Right ventricle myocardium superior (tissue), 1 donor: ENCODE measurements at places on chromosomes 3 and 15. TPM values are rescaled to one million over a fixed set of nuclear protein-coding genes. Genes with fewer than 3 reads are reported as not detected.

GABRR3 gene
- total RNA-seq = not detected

DNA sequence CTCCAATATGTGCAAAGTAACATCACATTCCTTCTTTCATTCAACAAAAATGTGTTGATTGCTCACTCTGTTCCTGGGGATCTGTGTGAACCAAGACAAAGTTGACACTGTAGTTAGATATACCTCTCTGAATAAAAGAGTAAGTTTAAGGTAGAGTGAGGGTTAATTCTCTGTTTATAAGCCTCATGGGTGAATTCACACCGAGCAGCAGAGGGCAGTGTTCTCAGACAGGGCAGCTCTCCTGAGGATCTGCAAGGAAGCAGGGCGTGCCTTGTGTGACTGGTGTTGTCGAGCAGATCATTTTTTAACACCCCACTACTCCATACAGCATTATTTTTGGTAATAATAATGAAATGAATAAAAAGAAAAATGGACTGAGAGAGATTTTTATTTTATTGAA lies 34.4 kb downstream of the PAQR9 start:
- DNase-seq = peak; percentile 56

FGD5 gene
- total RNA-seq = 15.2 TPM

GRCh38 chr3:12178091-12178820 lies 19.5 kb upstream of the TIMP4 start:
- peak; percentile 77 for DNase-seq

TM6SF1 gene
- total RNA-seq = 6.8 TPM

DNA sequence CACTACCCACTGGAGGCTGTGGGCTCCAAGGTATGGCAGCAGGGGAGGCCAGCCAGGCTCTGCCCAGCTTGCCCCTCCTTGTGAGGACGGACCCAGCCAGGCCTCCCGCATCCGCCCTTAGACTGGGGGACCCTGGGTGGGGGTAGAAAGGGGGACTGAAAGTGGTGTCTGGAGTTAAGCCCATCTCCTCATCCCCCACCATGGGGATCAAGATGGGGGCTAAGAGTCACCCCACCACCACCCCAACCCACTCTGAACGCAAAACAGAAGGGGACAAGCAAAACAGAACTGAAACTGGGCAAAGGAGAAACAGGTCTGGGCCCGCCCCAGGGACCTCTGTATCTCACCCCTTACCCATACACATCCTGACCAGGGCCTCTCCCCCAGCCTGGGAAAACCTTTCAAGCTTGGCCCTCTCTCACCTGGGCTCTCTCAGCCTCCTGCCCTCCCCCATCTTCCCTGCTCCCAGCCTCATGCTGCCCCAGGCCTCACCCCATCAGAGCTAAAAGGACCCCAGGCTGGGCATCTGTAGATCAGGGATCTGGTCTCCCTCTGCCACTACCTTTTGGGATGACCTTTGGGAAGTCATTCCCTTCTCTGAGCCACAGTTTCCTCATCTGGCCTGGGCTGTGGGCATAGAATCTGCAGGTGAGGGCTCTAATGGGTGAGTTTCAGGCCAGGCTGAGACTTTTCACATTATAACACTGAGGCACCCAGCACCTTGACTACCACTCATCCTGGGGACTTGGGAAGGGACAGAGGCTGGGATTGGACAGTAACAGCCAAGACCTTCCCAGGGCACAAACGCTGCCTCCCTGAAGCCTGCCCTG lies 30.0 kb upstream of the CYP11A1 start:
- no peak for DNase-seq

DNA sequence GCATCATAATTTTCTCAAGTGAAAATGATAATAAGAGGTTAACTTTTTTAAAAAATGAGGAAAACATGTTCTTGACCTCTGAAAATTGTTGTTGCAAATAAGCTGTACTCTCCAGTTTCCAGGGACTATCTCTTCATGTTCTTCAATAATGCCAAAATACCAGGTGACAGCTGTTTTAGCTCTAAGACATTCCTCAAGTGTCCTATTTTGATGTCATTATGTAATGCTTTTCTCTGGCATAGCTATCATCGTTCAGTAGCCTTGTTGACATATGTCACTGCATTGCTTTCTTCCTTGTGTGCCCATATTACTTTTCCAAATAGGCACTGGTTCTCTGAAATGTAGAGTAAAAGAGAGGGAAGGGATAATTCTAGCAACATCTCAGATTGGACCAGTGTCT lies 5.7 kb upstream of the FILIP1L start:
- no peak for DNase-seq

GRCh38 chr15:44094781-44095180 lies 100.3 kb downstream of the FRMD5 start:
- no peak for DNase-seq

- no peak for DNase-seq
Observed at GRCh38 chr3:18789734-18790133, 358.6 kb upstream of the KCNH8 start.

GRCh38 chr3:134527037-134527436 lies 41.2 kb downstream of the CEP63 start:
- DNase-seq = no peak
